ENCODE measurements at places on chromosomes 7 and 10. TPM values are rescaled to one million over a fixed set of nuclear protein-coding genes. Genes with fewer than 3 reads are reported as not detected.

GRCh38 chr7:88262562-88262961, 42.7 kb upstream of the SRI start:
- no peaks in the 10 kb centered on the region for H3K27me3 ChIP-seq
- no peak overlapping the region for H3K4me3 ChIP-seq

DNA sequence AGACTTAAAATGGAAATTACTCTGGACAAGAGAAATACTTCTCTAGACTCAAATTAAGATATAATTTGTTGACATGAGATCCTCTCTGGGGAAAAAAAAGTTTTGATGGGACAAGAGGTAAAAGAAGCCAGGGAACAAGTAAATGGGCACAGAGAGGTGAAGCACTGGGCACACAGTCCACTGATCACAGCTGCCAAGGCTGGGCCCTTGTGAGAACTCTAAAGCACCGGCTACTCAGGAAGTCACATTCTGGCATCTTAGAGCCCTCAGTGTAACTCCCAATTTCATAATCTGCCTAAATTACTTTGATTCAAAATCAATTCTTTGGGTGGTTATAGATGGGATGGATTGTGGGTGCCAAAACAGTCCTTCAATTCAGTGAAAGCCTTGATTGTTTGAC, 123.2 kb upstream of the CACNA2D1 start:
- H3K27ac ChIP-seq = no peak overlapping the region
- no peak for DNase-seq
- no peaks in the 10 kb centered on the region for H3K4me1 ChIP-seq
- H3K27me3 ChIP-seq = no peaks in the 10 kb centered on the region
- H3K4me3 ChIP-seq = no peak overlapping the region

- no peak for DNase-seq
- no peak overlapping the region for H3K27ac ChIP-seq
- no peak overlapping the region for H3K4me3 ChIP-seq
- H3K27me3 ChIP-seq = no peaks in the 10 kb centered on the region
- H3K36me3 ChIP-seq = no peaks in the 10 kb centered on the region
Measured at GRCh38 chr7:55214707-55215106, 150.4 kb upstream of the LANCL2 start.

The HIPK2 gene
- total RNA-seq = 3.4 TPM

GRCh38 chr10:17835688-17836087, 26.5 kb downstream of the MRC1 start:
- H3K4me3 ChIP-seq = no peak overlapping the region
- H3K27ac ChIP-seq = no peak overlapping the region
- H3K4me1 ChIP-seq = peaks cover 2% of the 10 kb centered on the region
- H3K27me3 ChIP-seq = no peaks in the 10 kb centered on the region
- no peaks in the 10 kb centered on the region for H3K36me3 ChIP-seq

- no peaks in the 10 kb centered on the region for H3K27me3 ChIP-seq
- no peak overlapping the region for H3K27ac ChIP-seq
- H3K4me1 ChIP-seq = no peaks in the 10 kb centered on the region
- DNase-seq = no peak
- H3K4me3 ChIP-seq = no peak overlapping the region
- H3K36me3 ChIP-seq = no peaks in the 10 kb centered on the region
Measured at GRCh38 chr7:223118-223800, 30.9 kb downstream of the FAM20C start.

The LRMDA gene
- 2.5 TPM for total RNA-seq

- no peak overlapping the region for H3K4me3 ChIP-seq
- no peak overlapping the region for H3K27ac ChIP-seq
Measured at GRCh38 chr10:127978481-127978880, 71.6 kb downstream of the PTPRE start.

Measured in thymus (tissue), 14 donors.